ENCODE measurements at places on chromosomes 13 and 19.

DNA sequence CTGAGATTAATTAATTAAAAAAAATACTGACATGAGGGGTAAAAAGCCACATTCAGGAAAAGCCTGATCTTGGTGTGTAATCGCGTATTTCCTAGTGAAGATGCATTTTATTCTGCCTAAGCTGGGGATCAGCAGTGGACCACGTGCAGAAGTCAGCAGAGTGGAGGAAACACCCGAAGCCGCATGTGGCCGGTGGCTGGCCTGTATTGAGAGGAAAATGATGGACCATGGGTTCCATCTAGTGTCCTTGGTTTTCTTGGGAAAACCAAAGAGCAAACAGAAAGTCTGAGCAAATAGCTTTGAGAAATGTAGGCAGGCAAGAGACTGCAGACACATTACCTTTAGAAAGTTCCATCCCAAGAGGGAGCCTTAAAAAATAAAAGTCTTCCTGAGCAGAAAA, 23.7 kb upstream of the SHISA2 start:
- H3K4me3 ChIP-seq: no peak overlapping the region
- no peak overlapping the region for H3K27ac ChIP-seq
- H3K4me1 ChIP-seq: no peaks in the 10 kb centered on the region
- no peaks in the 10 kb centered on the region for H3K36me3 ChIP-seq

DNA sequence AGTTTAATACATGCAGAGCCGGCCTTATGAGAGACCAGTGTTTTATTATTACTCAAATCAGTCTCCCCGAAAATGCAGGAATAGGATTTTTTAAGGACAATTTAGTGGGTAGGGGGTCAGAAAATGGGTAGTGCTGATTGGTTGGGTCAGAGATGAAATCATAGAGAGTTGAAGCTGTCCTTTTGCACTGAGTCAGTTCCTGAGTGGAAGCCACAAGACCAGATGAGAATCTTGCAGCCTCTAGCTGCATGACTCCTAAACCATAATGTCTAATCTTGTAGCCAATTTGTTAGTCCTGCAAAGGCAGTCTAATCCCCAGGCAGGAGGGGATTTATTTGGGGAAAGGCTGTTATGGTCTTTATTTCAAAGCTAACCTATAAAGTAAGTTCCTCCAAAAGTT, 1163.9 kb downstream of the DIAPH3 start:
- H3K4me3 ChIP-seq: no peak overlapping the region
- DNase-seq: no peak
- H3K36me3 ChIP-seq: no peaks in the 10 kb centered on the region

- no peaks in the 10 kb centered on the region for H3K36me3 ChIP-seq
- DNase-seq: no peak
- H3K27me3 ChIP-seq: no peaks in the 10 kb centered on the region
- H3K4me3 ChIP-seq: no peak overlapping the region
- H3K4me1 ChIP-seq: no peaks in the 10 kb centered on the region
- H3K27ac ChIP-seq: no peak overlapping the region
Measured at GRCh38 chr13:74191410-74191809, 57.2 kb upstream of the KLF12 start.

GRCh38 chr13:32126278-32126677, 94.7 kb downstream of the FRY start:
- H3K4me1 ChIP-seq: no peaks in the 10 kb centered on the region
- no peaks in the 10 kb centered on the region for H3K27me3 ChIP-seq
- no peak overlapping the region for H3K4me3 ChIP-seq

GRCh38 chr13:21932996-21933395, 262.1 kb downstream of the FGF9 start:
- no peak for DNase-seq
- H3K4me1 ChIP-seq: no peaks in the 10 kb centered on the region
- no peak overlapping the region for H3K4me3 ChIP-seq
- H3K27ac ChIP-seq: no peak overlapping the region
- H3K36me3 ChIP-seq: no peaks in the 10 kb centered on the region
- no peaks in the 10 kb centered on the region for H3K27me3 ChIP-seq

GRCh38 chr13:52925251-52925650, 76.8 kb upstream of the PCDH8 start:
- peaks cover 12% of the 10 kb centered on the region for H3K4me1 ChIP-seq
- no peak overlapping the region for H3K27ac ChIP-seq
- no peaks in the 10 kb centered on the region for H3K36me3 ChIP-seq
- no peaks in the 10 kb centered on the region for H3K27me3 ChIP-seq
- no peak overlapping the region for H3K4me3 ChIP-seq

DNA sequence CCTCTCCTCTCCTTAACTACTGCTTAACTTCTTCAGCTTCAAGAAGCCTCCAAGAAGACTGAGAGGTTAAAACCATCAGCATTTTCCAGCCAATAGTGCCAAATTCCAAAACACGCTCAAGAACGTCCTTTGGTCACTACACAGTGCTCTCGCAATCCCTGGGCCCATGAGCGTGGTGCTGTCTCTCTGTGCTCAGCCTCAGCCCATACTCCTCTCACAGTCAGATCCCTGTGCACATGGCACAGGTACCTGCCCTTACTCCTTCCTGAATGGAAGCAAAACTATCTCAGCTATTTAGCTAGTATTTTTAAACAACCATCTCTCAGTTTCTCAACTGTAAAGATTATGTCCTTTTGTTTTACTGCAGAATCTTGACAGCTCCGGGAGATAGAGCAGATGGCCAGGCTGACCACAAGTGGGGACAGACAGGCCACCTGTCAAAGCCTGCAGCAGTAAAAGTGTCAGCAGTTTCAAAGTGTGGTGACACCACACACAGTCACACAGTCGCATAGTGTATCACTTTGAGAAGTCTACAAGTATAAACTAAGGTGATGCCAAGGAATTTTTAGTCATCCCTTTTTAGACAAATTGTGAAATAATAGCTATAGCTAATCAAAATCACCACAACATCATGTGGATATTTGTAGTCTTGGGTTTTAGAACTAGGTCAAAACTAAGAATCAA, 35.7 kb downstream of the DZIP1 start:
- H3K4me1 ChIP-seq: peaks cover 33% of the 10 kb centered on the region
- H3K27ac ChIP-seq: peak overlapping the region; percentile 97
- DNase-seq: peak; percentile 96
- H3K4me3 ChIP-seq: peak overlapping the region; percentile 24
- H3K36me3 ChIP-seq: no peaks in the 10 kb centered on the region

DNA sequence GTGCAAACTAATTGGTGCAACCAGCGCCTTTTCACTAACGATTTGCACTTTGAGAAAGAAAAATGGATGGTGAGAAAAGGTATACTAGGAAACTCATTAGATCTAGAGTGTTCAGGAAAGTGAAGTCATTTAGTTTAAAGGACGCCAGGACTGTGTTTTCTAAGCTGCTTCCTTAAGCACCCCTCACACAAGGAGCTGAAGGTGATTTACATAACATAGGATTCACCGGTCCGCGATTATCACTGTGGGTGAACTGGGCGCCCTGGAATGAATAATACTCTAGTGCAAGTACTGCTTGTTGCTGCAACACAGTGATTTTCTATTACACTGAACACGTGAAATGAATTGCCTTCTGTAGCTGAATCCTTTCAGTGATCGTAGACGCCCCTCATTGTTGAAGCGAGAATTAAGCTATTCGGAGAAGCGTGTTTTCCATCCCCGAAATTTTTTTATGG, 2.6 kb upstream of the MAB21L1 start:
- no peaks in the 10 kb centered on the region for H3K4me1 ChIP-seq
- no peak for DNase-seq
- H3K36me3 ChIP-seq: no peaks in the 10 kb centered on the region

- H3K27me3 ChIP-seq: no peaks in the 10 kb centered on the region
- DNase-seq: no peak
- H3K4me3 ChIP-seq: no peak overlapping the region
- H3K27ac ChIP-seq: no peak overlapping the region
Measured at GRCh38 chr13:113981611-113982295, 7.9 kb upstream of the C13orf46 start.

DNA sequence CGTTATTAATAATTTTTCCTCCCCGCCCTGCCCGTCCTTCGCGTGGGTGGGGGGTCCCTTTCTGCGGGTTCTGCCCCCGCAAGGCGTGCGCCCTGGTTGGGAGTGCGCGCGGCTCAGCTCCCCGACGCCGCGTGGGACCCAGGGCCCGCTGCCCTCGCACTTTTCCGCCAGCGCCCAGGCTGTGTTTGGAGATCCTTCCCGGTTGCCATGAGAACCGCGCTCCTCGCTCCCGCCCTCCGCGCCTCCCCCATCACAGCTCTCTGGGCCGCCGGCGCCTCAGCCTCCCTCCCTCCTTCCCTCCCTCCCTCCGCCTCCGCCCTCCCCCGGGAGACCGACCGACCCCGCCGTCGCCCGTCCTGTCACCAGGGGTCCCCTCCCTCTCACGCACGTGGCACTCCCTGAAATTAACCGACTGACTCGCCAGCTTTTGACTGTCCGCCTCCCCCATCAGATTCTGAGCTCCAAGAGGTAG, 2.4 kb upstream of the SSBP4 start:
- no peak overlapping the region for H3K27ac ChIP-seq
- no peak for DNase-seq
- no peaks in the 10 kb centered on the region for H3K36me3 ChIP-seq
- H3K4me1 ChIP-seq: peaks cover 6% of the 10 kb centered on the region

GRCh38 chr19:53552001-53552721, 14.2 kb downstream of the ZNF331 start:
- no peaks in the 10 kb centered on the region for H3K36me3 ChIP-seq
- H3K4me1 ChIP-seq: no peaks in the 10 kb centered on the region
- no peak overlapping the region for H3K4me3 ChIP-seq
- no peak for DNase-seq

DNA sequence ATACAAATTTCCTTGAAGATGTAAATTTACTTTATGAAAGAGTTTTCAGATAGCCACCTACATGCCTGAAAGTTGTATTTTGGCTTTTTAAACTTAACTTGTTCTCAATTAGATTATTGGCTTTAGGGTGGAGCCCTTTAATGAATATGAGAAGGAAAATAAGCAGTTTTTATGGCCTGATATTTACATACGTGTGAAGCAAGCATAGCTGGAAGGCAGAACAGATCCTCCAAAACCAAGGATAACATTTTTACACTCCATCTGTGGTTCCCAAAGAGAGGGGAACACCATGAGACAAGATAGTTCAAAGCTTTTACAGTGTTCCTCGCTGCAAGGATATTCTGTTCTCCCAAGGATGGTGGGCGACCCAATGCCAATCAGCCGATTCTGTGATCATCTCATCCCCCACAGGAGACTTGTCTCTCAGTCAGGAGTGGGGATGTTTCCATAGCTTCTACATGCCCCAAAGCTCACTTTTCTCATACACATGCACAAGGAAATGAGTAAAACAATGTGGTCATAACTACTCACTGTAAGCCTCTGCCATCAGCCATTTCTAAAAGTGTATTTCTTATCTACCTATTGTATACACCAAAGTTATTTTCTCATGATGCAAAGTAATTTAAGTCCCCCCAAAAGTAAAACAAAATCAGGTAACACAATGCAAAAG, 24.6 kb upstream of the KBTBD6 start:
- H3K4me1 ChIP-seq: no peaks in the 10 kb centered on the region
- H3K27ac ChIP-seq: no peak overlapping the region
- no peaks in the 10 kb centered on the region for H3K27me3 ChIP-seq
- H3K4me3 ChIP-seq: no peak overlapping the region
- no peak for DNase-seq
- no peaks in the 10 kb centered on the region for H3K36me3 ChIP-seq

DNA sequence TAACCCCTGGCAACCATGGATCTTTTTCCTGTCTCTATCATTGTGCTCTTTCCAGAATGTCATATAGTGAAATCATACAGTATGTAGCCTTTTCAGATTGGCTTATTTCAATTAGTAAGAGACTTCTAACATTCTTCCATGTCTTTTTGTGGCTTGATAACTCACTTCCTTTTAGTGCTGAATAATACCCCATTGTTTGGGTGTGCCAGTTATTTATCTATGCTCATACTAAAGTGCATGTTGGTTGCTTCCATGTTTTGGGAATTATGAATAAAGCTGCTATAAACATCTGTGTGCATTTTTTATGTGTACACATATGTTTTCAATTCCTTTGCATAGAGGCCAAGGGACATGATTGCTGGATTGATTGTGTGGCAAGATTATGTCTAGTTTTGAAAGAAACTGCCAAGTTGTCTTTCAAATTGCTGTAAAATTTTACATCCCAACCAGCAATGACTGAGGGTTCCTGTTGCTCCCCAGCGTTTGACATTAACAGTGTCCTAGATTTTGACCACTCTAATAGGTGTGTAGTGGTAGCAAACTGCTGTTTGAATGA, 358.9 kb downstream of the ITGBL1 start:
- no peak for DNase-seq
- no peak overlapping the region for H3K27ac ChIP-seq
- H3K36me3 ChIP-seq: no peaks in the 10 kb centered on the region
- no peaks in the 10 kb centered on the region for H3K4me1 ChIP-seq

GRCh38 chr13:73107970-73108369, 49.2 kb downstream of the KLF5 start:
- H3K36me3 ChIP-seq: no peaks in the 10 kb centered on the region
- no peak for DNase-seq
- H3K4me3 ChIP-seq: no peak overlapping the region
- H3K4me1 ChIP-seq: no peaks in the 10 kb centered on the region

- no peak for DNase-seq
- no peak overlapping the region for H3K27ac ChIP-seq
- no peaks in the 10 kb centered on the region for H3K4me1 ChIP-seq
- no peak overlapping the region for H3K4me3 ChIP-seq
Measured at GRCh38 chr13:44317752-44318151, 55.9 kb upstream of the SERP2 start.

GRCh38 chr19:2724148-2724557, 3.0 kb upstream of the DIRAS1 start:
- H3K27me3 ChIP-seq: peaks cover 76% of the 10 kb centered on the region
- H3K36me3 ChIP-seq: no peaks in the 10 kb centered on the region
- no peaks in the 10 kb centered on the region for H3K4me1 ChIP-seq
- H3K27ac ChIP-seq: no peak overlapping the region
- no peak overlapping the region for H3K4me3 ChIP-seq

- H3K36me3 ChIP-seq: no peaks in the 10 kb centered on the region
- H3K4me3 ChIP-seq: no peak overlapping the region
- H3K27me3 ChIP-seq: no peaks in the 10 kb centered on the region
- H3K4me1 ChIP-seq: peaks cover 23% of the 10 kb centered on the region
- H3K27ac ChIP-seq: no peak overlapping the region
Measured at GRCh38 chr19:39937094-39937720, 2.8 kb upstream of the FCGBP start.

- H3K27ac ChIP-seq: no peak overlapping the region
- no peak for DNase-seq
- H3K4me3 ChIP-seq: no peak overlapping the region
- 0 out of 2 replicates have a peak, but pooled peaks cover 12% of the 10 kb centered on the region for H3K36me3 ChIP-seq
Measured at GRCh38 chr13:109759609-109760008, 26.8 kb downstream of the IRS2 start.

DNA sequence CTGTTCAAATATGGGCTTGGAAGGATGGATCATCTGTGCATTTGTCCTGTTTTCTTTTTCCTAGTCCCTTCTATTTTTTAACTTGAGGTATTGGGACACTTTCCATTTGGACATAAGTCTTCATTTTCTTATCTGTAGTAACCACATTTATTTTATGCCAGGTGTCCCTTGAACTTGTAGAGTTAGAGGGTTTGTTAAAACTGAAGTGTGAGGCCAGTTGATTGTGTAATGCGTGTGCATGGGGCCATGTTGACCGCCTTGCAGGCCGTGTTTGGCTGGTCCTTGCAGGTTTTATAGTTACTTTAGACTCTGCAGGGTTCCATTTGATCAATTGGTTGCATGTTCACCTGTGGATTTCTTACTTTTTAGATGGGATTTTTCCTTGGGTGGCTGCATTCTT, 21.0 kb downstream of the SAE1 start:
- H3K4me3 ChIP-seq: no peak overlapping the region
- H3K27me3 ChIP-seq: no peaks in the 10 kb centered on the region
- peaks cover 18% of the 10 kb centered on the region for H3K4me1 ChIP-seq
- peaks cover 30% of the 10 kb centered on the region for H3K36me3 ChIP-seq
- DNase-seq: no peak

GRCh38 chr19:41586064-41586463, 10.1 kb downstream of the CEACAM21 start:
- no peak overlapping the region for H3K4me3 ChIP-seq
- H3K27me3 ChIP-seq: no peaks in the 10 kb centered on the region
- no peak overlapping the region for H3K27ac ChIP-seq
- no peak for DNase-seq
- H3K4me1 ChIP-seq: no peaks in the 10 kb centered on the region
